Breast epithelium (tissue), 4 donors: ENCODE measurements at places on chromosomes 7 and 10. TPM values are rescaled to one million over a fixed set of nuclear protein-coding genes. Genes with fewer than 3 reads are reported as not detected.

DNA sequence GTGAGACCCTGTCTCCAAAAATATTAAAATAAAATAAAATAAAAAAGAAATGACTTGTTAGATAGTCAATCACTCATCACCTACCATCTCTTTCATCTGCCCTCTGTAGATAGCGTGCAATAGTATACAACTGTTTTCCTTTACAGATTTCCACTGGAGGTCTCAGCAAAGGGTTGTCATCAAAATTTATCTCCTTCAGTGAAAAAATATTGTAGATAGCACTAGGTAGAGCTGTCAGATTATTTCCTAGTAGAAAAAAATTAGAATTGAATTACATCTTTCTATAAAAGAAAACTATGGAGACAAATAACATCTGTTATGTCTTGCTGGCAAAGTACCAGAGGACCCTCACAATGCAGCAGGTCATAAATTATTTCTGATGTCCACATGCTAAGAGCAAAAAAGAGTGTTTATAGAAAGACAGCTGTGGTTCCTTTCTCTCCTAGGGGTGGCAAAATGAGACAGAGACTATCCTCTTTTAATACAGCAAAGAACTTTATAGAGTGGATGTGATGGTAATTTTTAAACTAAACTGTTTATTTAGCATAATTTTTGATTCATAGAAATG is 16.3 kb upstream of the CYP51A1 start:
- no peaks in the 10 kb centered on the region for H3K4me1 ChIP-seq
- H3K27me3 ChIP-seq, result no peaks in the 10 kb centered on the region
- H3K27ac ChIP-seq, result no peak overlapping the region
- DNase-seq, result no peak
- no peaks in the 10 kb centered on the region for H3K36me3 ChIP-seq

DNA sequence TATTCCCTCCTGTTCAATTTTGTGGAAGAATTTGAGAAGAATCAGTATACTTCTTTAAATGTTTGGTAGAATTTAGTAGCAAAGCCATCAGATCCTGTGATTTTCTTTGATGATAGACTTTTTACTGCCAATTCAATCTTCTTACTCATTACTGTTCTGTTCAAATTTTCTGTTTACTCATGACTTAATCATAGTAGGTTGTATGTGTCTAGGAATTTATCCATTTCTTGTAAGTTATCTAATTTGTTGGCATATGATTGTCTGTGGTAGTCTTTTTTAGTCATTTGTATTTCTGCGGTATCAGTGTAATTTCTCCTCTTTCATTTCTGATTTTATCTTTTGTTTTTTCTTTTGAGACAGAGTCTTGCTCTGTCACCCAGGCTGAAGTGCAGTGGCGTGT is 87.4 kb downstream of the CCDC3 start:
- no peaks in the 10 kb centered on the region for H3K4me1 ChIP-seq
- DNase-seq, result no peak
- no peaks in the 10 kb centered on the region for H3K36me3 ChIP-seq

Gene SPAM1
- not detected for total RNA-seq

Gene FBXL13
- 3.3 TPM for total RNA-seq
